HCT116 (cell line): ENCODE measurements at places on chromosomes 5 and 9. TPM values are rescaled to one million over a fixed set of nuclear protein-coding genes. Genes with fewer than 3 reads are reported as not detected.

Gene FOXD1
- total RNA-seq = 26.8 TPM

Gene FIBCD1
- 26.1 TPM for total RNA-seq

Gene GPR21
- 1.1 TPM for total RNA-seq

Gene QRFP
- total RNA-seq = not detected

Gene SMIM33
- total RNA-seq = not detected

Gene AQP7
- 0.96 TPM for total RNA-seq

Gene PTPN3
- 20.8 TPM for total RNA-seq

Gene CYFIP2
- 45.1 TPM for total RNA-seq

Gene UBE2B
- 91.9 TPM for total RNA-seq

Gene SPINK6
- not detected for total RNA-seq

Gene PCDHB15
- 0.07 TPM for total RNA-seq

Gene NUP188
- 115 TPM for total RNA-seq

Gene MROH2B
- not detected for total RNA-seq

Gene SLC23A1
- total RNA-seq = not detected

Gene SCGB3A2
- total RNA-seq = not detected

Gene ACTBL2
- 0.07 TPM for total RNA-seq

Gene SLC34A3
- total RNA-seq = 0.15 TPM

Gene C9orf50
- total RNA-seq = not detected

Gene FOXD4L5
- total RNA-seq = 0.61 TPM

Gene ASPN
- total RNA-seq = not detected

Gene ZNF618
- 13.5 TPM for total RNA-seq

Gene NELFB
- total RNA-seq = 86.4 TPM

Gene SLC6A19
- total RNA-seq = not detected

Gene CDO1
- 0.17 TPM for total RNA-seq

Gene DDX41
- total RNA-seq = 141 TPM

Gene PCDHA2
- total RNA-seq = not detected

Gene BTNL9
- 11.7 TPM for total RNA-seq

Gene MCC
- 20.1 TPM for total RNA-seq

Gene FOXD4L3
- total RNA-seq = 0.25 TPM

Gene ADAMTS13
- total RNA-seq = 9.2 TPM

Gene GABRA6
- total RNA-seq = not detected

Gene NKD2
- 20.4 TPM for total RNA-seq

Gene STING1
- total RNA-seq = 17.7 TPM

Gene BTNL8
- not detected for total RNA-seq

Gene HEMGN
- not detected for total RNA-seq

Gene ZFP2
- total RNA-seq = 0.57 TPM

Gene RFESD
- 4.1 TPM for total RNA-seq

Gene TMOD1
- 4.4 TPM for total RNA-seq

Gene MRRF
- total RNA-seq = 88.6 TPM

Gene DPM2
- 54.6 TPM for total RNA-seq

Gene GNA14
- total RNA-seq = 0.25 TPM

Gene SLC6A3
- not detected for total RNA-seq

Gene INSYN2B
- not detected for total RNA-seq

Gene FLT4
- 0.17 TPM for total RNA-seq

Gene FTMT
- total RNA-seq = not detected

Gene CDKN2A
- 89.7 TPM for total RNA-seq

Gene TTLL11
- 2.2 TPM for total RNA-seq

Gene PCDHGA5
- total RNA-seq = 0.05 TPM

Gene DNAJC25
- 7.1 TPM for total RNA-seq

Gene UBE2QL1
- not detected for total RNA-seq

Gene HINT1
- 222 TPM for total RNA-seq

Gene PDCD1LG2
- not detected for total RNA-seq

Gene FCN2
- total RNA-seq = not detected

Gene UBTD2
- 15.9 TPM for total RNA-seq
